ENCODE measurements at places on chromosomes 1 and 21. TPM values are rescaled to one million over a fixed set of nuclear protein-coding genes. Genes with fewer than 3 reads are reported as not detected.

PCBP3 gene
- 72.0 TPM for total RNA-seq

TMPRSS15 gene
- not detected for total RNA-seq

RNF220 gene
- 62.4 TPM for total RNA-seq

CENPL gene
- 11.7 TPM for total RNA-seq

FAM3B gene
- total RNA-seq: 0.38 TPM

SYNJ1 gene
- 28.3 TPM for total RNA-seq

TRAF5 gene
- total RNA-seq: 26.5 TPM

C1orf141 gene
- total RNA-seq: 1.3 TPM

ADAMTS4 gene
- total RNA-seq: 5.4 TPM

APCS gene
- total RNA-seq: not detected

CR1L gene
- total RNA-seq: not detected

OR14A2 gene
- not detected for total RNA-seq

RBP7 gene
- 2.6 TPM for total RNA-seq

HSD3B2 gene
- total RNA-seq: not detected

RIMS3 gene
- total RNA-seq: 28.6 TPM

FALEC gene
- not detected for total RNA-seq

EFCAB7 gene
- total RNA-seq: 48.9 TPM

HSD3B1 gene
- total RNA-seq: not detected

FCN3 gene
- total RNA-seq: 0.99 TPM

CELA2B gene
- not detected for total RNA-seq

SLFNL1 gene
- total RNA-seq: 0.82 TPM

S100A14 gene
- 4.4 TPM for total RNA-seq

BEND5 gene
- total RNA-seq: 16.3 TPM

DEPDC1 gene
- 8.6 TPM for total RNA-seq

SLC9C2 gene
- not detected for total RNA-seq

RHD gene
- total RNA-seq: 0.49 TPM

MAGOH gene
- total RNA-seq: 37.7 TPM

MFAP2 gene
- 52.1 TPM for total RNA-seq

CRYBG2 gene
- 1.9 TPM for total RNA-seq

DFFB gene
- total RNA-seq: 11.7 TPM

GNAT2 gene
- 21.8 TPM for total RNA-seq

ITGB2 gene
- total RNA-seq: 24.1 TPM

XKR8 gene
- 3.9 TPM for total RNA-seq

PRKAA2 gene
- 32.7 TPM for total RNA-seq

PRDM16 gene
- total RNA-seq: 13.5 TPM

HHIPL2 gene
- total RNA-seq: 0.27 TPM

ANXA9 gene
- total RNA-seq: 0.55 TPM

GPR52 gene
- 5.8 TPM for total RNA-seq

CRP gene
- not detected for total RNA-seq

AQP10 gene
- total RNA-seq: not detected

MRPL20 gene
- 74.5 TPM for total RNA-seq

C4BPA gene
- total RNA-seq: not detected

AIRE gene
- total RNA-seq: 0.27 TPM

CD84 gene
- total RNA-seq: 2.2 TPM

Data from camera-type eye (tissue), 1 donor.